ENCODE measurements at places on chromosomes 12 and 14.

GRCh38 chr12:14756334-14757143 lies 46.7 kb downstream of the WBP11 start:
- peak; percentile 10 for DNase-seq

DNA sequence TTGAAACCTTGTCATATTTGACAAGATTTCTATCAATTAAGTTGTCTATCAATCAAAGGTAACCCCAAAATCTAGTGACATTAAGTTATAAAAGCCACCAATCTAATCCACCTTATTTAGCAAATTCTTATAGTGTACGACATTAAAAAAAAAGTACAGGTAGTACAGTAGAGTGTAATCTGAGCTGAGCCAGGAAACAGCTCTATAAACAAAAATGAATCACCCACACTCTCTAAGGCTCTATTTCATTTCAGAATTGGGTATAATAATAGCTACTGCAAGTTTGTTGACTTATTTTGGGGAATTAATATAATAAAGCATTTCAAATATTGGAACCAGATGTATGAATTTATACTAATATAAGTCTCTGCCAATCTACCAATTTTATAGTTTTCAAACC lies 342.4 kb upstream of the FLRT2 start:
- DNase-seq: peak; percentile 59

- DNase-seq: peak; percentile 65
Measured at GRCh38 chr14:53055003-53055402, 98.1 kb downstream of the DDHD1 start.

DNA sequence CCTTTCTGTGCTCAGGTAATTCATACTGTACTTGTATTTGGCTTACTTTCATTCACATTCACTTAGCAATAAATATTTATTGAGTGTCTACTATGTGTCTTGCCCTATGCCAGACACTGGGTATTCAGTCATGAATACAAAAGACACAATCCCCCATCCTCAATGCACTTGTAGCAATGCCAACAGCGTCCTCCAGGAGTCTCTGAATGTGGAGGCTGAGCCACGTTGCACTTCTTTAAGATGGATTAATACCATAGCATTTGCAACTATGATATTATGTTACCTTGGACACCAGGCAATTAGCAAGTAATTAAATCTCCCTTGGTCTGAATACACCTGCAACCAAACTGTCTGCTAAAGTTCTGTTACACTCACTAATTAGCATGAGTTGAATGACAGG lies 58.8 kb downstream of the OTX2 start:
- no peak for DNase-seq

DNA sequence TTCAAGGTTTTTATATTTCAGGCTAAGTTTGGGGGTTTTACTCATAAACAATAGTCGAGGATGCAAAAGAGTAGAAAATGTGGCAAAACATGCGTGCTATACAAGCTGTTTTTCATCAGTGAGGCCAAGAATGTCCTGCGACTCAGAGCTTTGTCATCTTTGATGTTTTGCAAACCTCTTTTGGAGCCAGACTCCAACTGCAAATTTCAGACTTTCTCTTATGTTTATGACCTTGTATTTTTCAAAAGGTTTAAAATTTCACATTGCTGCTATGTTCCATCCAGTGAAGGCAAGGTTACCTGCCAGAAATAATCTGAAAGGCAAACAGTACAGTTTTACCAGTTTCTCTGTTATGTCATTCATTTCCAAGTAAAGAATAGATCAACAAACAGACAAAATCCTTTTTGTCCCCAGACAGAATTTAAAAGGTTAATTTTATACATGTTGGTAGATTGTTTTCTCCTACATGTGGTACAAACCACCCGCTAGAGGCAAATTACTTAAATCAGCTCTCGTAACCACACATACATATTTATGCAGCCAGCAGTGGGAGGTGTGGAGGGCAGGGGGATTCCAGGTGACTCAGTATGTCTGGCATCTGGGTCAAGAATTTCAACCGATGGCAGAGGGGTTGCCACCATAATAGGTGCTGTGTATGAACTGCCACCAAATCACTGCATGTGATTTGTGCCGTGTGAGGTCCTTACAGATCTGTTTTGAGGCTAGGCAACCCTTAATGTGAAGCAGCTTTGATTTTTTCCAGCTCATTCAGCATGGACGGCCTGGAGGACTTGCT lies 119.8 kb upstream of the CPM start:
- peak; percentile 86 for DNase-seq

DNA sequence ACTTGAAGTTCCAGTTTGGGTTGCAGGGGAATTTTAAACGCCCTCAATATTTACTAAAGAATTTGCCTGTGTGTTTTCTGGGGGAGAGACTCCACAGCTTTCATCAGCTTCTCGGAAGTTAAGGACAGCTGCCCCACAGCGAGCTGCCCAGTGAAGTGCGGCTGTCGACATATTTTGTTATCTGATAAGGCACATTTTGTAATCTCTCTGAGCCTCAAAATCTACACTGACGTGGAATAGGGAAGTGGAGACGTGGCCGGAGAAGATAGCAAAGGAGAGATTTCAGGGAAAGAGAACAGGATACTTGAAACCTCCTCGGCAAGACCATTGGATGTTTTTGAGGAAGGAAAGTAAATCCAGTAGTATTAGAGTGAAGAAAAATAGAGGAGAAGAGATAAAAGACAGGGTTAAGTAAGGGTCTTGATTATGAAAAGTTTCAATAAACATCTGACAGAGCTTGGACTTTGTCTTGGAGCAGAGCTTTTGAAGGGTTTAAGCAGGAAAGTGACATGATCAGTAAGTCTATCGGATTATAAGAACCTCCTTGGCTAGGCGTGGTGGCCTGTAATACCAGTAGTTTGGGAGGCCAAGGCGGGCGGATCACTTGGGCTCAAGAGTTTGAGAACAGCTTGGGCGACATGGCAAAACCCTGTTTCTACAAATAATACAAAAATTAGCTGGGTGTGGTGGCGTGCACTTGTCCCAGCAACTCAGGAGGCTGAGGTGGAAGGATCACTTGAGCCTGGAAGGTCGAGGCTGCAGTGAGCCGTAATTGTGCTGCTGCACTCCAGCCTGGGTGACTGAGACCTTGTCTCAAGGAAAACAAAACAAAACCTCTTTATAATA lies 1.1 kb downstream of the POLR3B start:
- DNase-seq: peak; percentile 86

- DNase-seq: no peak
Measured at GRCh38 chr12:8855891-8856290, 33.5 kb downstream of the A2ML1 start.

- DNase-seq: no peak
Measured at GRCh38 chr12:20040831-20041230, 327.5 kb upstream of the PDE3A start.

DNA sequence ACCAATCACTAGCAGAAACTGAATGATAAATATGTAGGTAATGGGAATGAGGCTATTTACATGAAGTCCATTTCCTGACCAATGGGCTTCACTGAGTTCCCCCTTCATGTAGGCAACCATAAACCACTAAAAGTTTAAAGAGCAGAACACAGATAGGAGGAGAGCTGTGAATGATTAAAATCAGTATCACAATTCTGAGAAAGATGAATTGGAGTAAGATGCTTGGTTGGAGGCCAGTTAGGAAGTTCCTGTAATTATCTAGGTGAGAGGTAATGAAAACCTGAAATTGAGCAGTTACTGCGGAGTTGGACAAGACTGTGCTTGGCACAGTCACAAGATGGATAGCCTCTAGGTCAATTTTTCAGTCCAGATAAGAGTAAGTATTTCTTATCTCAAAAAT lies 56.6 kb downstream of the GALNT4 start:
- no peak for DNase-seq

GRCh38 chr14:105092171-105093037 lies 27.2 kb upstream of the GPR132 start:
- no peak for DNase-seq

DNA sequence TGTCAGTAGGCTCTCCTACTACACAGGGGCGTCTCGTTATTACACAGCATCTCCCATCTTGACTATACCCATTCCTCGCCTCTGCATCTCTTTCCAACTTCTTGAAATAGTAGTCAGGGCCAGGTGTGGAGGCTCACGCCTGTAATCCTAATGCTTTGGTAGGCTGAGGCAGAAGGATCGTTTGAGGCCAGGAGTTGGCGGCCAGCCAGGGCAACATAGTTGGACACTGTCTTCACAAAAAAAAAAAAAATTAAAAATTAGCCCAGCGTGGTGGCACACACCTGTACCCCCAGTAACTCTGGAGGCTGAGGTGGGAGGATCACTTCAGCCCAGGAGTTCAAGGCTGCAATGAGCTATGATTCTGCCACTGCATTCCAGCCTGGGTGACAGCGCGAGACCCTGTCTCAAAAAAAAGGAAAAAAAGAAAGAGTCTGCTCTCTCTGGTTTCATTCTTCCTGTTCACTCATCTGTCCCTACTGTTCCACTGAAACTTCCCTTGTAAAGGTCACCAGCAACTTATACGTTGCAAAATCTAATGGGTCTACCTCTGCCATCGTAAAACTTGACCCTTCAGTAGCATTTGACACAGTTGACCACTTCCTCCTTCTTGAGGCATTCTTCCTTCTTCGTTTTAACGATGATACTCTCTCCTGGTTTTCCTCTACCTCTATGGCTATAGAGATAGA lies 41.0 kb upstream of the PTGR2 start:
- no peak for DNase-seq

DNA sequence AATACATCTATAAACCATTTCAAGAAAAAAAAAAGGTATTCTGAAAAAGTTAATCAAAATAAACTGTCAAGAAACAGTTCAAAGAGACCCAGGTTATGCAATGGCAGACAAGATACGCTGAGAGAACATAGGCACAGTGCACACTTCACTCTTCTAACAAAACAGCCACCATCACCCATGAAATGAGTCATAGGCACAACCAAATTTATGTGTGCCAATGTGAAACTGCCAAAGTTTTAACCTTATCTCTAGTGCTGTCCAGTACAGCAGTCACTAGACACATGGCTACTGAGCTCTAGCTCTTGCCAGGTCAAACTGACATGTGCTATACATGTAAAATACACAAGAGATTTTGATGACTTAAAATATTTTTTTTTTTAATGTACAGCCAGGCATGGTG lies 1.4 kb downstream of the CEP128 start:
- DNase-seq: no peak

GRCh38 chr12:3250576-3250975 lies 173.4 kb downstream of the TSPAN9 start:
- no peak for DNase-seq

GRCh38 chr12:1528791-1529190 lies 65.6 kb downstream of the FBXL14 start:
- DNase-seq: no peak

DNA sequence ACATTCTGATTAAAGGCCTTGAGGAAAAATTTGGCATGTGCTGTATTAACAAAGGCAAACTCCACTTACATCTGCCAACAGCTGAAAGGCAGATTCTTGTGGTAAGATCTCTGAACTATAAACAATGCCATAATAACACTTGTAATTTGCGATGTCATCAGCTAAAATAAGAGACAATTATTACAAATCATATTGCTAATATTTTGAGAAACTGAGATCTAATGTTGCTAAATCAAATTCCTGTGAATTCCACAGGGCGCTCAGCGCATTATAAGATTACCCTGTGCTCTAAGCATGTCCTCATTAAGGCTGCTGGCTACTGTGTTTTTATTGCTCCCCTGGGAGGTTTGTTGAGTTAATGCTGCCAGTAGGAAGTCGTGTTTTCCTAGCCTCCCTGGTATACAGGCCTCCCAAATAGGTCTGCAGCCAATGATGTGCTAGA lies 244.8 kb downstream of the DACT1 start:
- peak; percentile 79 for DNase-seq

DNA sequence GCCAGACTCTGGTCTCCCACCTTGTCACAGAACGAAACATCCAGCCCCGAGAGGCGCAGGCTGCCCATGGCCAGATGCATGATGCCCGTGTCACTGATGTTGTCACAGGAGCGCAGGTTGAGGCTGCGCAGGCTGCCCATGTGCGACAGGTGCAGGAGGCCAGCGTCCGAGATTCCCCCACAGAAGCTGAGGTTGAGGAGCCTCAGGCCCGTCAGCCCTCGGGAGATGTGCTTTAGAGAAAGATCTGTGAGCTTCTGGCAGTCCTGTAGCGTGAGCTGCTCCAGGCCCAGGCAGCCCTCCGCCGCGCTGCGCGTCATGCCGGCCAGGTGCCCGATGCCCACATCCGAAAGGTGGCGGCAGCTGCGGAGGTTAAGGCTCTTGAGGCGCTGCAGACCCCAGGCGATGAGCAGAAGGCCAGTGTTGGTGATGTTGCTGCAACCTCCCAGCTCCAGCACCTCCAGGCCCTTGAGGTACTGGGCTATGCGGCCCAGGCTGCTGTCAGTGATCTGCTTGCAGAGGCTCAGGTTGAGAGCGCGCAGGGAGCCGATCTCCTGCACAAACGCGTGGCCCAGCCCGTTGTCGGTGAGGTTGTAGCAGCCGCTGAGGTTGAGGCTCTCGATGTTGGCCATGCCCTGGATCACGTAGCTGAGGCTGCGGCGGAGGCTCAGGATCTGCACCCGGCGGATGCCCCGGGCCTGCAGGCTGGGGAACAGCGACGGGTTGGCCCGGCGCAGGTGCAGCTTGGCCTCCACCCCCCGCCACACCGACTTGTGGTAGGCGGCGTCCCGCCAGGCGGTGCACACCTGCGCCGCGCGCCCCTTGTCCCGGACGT lies 991 bp downstream of the FBXL14 start:
- DNase-seq: peak; percentile 46

DNA sequence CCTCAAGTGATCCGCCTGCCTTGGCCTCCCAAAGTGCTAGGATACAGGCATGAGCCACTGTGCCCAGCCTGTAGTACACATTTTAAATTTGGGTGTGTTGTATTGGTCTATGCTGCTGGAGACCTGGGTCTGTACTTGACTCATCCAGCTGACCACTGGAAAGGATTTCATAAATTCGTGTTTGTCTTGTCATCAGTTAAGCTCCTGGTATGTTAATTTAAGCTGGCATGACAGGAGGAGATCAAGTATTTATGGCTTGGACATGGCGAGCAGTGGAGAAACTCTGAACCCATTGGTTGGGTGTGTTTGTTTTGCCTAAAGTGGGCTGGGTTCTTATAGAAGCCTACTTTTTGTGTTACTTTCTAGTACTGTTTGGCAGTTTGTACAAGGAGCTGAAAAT lies 24.2 kb downstream of the YY1 start:
- DNase-seq: peak; percentile 84

GRCh38 chr12:124044809-124045321 lies 71.8 kb downstream of the ZNF664 start:
- DNase-seq: no peak

DNA sequence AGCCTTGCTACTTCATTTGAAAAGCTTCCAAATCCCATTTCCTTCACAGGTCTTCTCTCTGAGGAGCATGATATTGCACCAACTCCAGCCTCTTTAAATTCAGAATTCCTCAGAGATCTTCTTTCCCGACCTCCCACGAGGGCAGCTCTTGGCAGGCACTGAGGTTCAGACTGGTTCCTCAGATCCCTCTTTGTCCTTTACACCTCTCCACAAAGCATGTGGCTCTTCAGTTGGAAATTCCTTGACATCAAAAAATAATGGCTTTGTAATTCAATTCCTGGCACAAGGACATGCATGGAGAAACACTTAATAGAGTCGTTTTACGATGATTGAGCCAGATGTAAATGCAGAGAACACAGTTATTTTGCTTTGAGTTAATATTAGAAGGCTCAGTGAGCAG lies 63.2 kb upstream of the TMX1 start:
- no peak for DNase-seq

Measured in iris pigment epithelial cell (primary cell).